ENCODE measurements at places on chromosomes 3 and 15.
A peak's percentile ranks its signal among the peaks of the same experiment; 100 is the strongest.

GRCh38 chr3:87101861-87102625 lies 111.1 kb upstream of the VGLL3 start:
- no peak for DNase-seq

- no peak for DNase-seq
Observed at GRCh38 chr3:171783086-171783485, 27.2 kb downstream of the PLD1 start.

- DNase-seq = no peak
Observed at GRCh38 chr3:112002096-112002971, 3.6 kb downstream of the TAGLN3 start.

GRCh38 chr3:25542492-25543039 lies 114.5 kb downstream of the RARB start:
- DNase-seq = no peak

GRCh38 chr3:143421556-143421955 lies 302.0 kb downstream of the CHST2 start:
- no peak for DNase-seq

GRCh38 chr3:8875836-8876235 lies 87.4 kb downstream of the RAD18 start:
- DNase-seq = no peak

GRCh38 chr15:62190675-62191074 lies 25.6 kb upstream of the C2CD4B start:
- DNase-seq = no peak

GRCh38 chr3:29637068-29637467 lies 356.2 kb downstream of the RBMS3 start:
- no peak for DNase-seq

- no peak for DNase-seq
Observed at GRCh38 chr3:64207289-64208080, 17.8 kb downstream of the PRICKLE2 start.

GRCh38 chr15:49610157-49610918 lies 10.3 kb downstream of the FAM227B start:
- DNase-seq = peak; percentile 19

DNA sequence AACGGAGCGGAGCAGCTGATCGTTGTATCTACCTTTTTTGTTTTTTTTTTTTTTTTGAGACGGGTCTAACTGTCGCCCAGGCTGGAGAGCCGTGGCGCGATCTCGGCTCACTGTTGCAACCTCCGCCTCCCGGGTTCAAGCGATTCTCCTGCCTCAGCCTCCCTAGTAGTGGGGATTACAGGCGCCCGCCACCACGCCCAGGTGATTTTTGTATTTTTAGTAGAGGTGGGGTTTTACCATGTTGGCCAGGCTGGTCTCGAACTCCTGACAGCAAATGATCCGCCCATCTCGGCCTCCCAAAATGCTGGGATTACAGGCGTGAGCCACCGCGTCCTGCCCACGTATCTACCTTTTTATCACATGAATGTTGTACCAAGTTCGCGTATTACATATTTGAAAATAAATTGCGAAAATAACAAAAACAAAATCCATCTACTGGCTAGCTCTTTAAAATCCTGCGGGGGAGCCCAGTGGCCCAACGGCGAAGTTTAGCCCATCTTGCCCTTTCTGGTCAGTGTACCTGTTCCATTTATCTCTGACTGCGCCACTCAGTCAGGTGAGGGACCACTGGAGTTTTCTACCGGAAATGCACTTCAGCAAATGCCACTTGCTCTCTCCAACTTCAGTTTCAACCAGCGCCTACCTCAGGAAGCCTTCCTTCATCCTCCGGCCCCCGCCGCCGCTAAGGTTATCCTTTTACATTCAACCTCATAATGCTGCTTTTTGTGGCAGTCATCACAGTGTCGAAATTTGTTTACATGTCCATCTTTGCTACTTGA lies 1.2 kb upstream of the EIF3J start:
- peak; percentile 57 for DNase-seq

GRCh38 chr15:99090938-99091337 lies 13.9 kb upstream of the SYNM start:
- peak; percentile 16 for DNase-seq

DNA sequence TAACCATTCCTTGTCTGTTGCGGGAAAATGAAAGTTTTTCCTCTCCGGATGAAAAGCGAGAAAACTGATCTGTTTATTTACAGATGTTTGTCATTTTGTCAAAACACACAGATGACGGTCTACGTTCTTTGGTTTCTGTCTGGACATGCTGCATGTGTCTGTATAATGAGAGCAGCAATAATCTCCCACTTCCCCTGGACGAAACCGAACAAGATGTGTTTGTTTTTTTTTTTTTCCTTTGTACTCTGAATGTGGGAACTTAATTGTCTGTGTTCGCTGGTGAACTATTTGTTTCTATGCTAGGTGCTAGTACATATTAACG lies 33.6 kb downstream of the PTPRG start:
- DNase-seq = no peak

GRCh38 chr15:92322566-92323355 lies 70.9 kb upstream of the ST8SIA2 start:
- no peak for DNase-seq

DNA sequence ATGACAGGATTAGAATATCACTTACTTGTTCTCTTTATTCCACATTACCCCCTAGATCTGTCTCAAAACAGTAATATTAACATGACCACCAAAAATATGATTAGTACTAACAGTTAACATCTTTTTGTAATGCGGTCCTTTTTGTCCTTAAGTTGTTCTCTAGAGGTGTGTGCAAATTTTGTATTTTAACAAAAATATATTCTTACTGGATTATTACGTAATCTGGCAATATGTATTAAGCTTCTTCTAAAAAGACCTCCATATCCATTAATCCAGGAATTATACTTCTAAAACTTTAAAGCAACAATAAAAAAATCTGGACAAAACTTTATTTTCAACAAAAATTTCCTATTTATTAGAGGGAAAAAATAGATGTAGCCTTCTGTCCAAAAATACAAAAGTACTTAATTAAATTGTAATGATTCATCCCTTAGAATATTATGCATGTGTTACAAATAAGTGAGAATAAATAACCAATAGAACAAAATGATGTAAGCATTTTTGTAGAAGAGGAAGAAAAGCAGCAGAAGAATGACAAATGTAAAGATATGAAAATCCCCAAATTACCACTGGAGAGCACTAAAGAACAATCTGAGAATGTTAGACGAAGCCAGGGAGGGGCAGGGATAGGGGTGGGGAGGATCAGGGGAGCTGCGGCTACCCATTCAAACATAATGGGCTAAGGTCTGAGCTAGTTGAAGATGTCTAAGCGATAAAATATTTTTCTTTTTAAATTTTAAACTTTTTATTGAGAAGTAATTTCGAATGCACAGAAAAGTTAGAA lies 945.6 kb downstream of the MCTP2 start:
- peak; percentile 11 for DNase-seq

DNA sequence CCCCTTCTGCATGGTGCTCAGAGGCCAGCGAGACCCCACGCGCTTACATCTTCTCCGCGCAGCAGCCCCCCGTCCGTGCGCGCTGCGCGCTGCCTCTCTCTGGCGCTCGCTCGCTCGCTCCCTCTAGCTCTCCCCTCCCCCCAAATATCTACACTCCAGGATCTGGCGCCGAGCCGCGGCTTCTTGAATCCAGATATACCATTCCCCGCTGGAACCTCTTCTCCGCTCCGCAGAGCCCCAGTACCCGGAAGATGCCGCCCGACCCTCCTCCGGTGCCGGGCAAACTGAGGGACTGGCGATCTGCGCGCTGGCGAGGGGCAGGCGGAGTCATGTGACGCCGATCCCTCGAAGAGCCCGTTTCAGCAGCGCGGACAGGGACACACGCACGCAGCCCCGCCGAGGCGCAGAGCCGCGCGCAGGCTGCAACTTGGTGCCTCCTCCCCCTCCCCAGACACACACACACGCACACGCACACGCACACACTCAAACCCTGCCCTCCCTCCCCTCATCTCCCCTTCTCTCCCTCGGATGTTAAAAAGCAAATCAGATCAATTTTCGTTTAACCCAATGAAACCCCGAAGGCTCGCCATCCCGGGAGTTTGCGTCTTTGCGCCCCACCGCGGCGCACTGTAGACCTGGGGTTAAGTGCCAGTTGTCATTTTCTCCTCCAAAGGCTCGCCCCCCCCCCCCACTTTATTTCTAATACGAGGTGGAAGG lies at the start of gene RASGRF1:
Gene RASGRF1, minus strand, starts transcription at position 294 of the 717 bp plus-strand sequence. Its CDS starts 282 bp downstream, at position 12.
- DNase-seq = peak; percentile 55

- peak; percentile 29 for DNase-seq
Observed at GRCh38 chr3:143975554-143976152, 4.0 kb downstream of the DIPK2A start.

DNA sequence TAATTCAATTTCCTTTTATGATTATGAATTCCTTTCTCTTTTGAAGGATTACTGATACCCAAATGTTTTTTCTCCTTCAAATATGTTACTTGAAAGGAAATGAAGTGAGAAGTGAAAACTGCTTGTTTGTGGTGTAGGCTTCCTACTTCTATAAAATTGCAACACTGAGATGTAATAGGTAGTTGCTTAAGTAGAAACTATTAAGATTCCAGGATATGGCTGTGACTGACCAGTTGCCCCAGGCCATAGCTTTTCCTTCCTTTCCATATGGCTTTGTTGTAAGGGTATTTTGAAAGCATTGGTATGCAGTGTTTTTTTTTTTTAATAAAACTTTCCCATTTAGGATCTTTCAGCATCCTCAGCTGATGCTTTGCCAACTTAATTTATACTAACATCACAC lies 28.5 kb downstream of the DNAJC13 start:
- peak; percentile 76 for DNase-seq

DNA sequence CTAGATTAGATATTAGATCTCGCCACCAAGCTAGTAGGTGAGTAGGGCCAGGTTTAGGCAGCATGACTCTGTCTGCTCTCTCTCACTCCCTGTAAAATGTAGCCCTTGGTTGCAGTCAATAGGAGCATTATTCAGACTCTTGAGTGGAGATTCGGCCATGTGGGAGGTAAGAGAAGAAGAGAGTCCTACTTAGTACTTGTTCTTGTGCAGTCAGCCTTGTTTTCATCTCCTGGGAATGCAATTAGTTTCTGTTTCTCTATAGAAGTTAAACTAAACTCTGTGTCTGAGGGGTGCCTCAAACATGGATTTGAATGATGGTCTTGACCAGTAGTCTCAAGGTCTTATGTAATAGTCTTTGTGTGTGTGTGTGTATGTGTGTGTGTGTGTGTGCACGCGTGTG lies 229.5 kb upstream of the DPH6 start:
- no peak for DNase-seq

DNA sequence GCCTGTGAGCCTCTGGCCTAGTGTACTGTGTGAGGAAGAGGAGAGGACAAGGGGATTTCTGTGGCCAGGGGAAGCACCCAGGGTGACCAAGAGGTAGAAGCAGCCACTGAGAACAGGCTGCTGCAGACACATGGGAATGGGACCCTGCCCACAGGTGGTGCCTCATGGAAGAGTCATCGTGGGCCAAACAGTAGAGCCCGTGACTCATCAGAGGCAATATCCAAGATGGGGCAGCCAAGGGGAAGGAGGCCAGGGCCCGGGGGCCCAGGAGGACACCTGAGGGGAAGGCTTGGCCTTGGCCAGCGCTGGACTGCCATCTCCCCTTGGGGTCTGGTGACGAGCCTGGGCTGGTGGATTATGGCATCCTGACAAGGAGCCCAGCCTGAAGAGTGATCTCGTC lies 275.0 kb upstream of the LYSMD4 start:
- DNase-seq = no peak

- peak; percentile 51 for DNase-seq
Observed at GRCh38 chr3:167091226-167091625, 288.9 kb downstream of the ZBBX start.

DNA sequence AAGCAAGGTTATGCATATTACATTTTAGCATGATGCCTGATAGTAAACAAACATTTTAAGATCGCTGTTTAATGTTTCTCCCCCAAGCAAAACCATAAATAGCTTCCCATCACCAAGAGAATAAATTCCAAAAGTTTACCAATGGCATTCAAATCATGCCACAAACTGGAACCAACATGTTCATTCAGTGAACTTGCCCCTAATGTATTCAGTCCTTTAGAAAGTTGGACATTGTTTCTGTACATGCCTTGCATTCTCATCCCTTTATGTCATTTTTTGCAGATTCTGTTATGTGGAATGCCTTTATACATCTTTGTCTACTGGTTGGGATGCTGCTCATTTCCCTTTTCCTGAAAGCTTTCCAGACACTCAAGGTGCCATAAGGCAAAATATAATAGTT lies 105.5 kb downstream of the PYDC2 start:
- DNase-seq = no peak

- DNase-seq = no peak
Observed at GRCh38 chr3:115293321-115293720, 146.2 kb upstream of the ZBTB20 start.

DNA sequence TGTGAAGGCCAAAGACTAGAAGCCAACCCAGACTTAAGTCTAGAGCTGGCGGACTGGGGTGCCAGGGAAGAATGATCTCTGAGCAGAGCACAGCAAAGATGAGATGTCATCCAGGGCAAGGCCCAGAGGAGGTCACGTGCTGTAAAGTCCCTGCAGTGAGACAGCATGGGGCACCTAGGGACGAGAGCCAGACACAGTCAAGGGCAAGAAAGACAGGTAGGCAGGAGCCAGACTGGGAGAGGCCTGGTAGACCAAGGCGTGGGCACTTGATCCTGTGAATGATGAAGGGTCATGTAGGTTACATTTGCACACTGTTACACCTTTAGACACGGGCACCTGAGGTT lies 379.7 kb upstream of the PROK2 start:
- DNase-seq = no peak

DNA sequence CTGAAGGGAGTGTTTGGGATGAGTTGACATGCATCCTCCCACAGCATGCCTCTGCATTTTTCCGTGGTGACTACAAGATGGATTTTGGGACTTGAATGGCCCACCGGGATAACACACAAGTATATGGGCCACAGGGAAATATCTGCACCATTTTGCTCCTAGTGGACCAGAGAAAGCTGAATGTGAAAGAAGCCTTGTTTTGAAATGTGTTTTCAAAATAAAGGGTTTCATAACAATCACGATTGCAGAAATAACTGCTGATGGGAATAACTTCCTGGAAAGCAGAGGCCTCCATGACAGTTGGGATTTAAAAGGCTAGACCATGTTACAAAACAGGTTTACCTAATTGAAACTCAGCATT lies 77.5 kb upstream of the PRR23C start:
- DNase-seq = no peak

DNA sequence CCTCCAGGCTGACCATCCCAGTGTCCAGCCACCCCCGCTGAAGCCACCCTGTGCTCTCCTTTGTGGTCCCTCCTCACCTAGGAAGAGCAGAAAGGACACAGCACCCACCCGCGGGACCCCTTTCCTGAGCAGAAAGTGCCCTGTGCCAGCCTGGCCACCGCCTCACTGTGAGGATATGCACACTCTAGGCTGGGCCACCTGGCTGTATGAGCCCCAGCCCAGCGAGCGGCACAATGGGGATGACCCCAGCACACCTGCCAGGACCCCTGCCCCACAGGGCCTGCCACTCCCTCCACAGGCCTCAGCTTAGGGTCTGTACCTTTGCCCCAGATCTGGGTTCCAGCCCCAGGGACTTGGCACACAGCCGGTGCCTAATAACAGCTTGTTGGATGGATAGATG lies 47.9 kb upstream of the FURIN start:
- no peak for DNase-seq

DNA sequence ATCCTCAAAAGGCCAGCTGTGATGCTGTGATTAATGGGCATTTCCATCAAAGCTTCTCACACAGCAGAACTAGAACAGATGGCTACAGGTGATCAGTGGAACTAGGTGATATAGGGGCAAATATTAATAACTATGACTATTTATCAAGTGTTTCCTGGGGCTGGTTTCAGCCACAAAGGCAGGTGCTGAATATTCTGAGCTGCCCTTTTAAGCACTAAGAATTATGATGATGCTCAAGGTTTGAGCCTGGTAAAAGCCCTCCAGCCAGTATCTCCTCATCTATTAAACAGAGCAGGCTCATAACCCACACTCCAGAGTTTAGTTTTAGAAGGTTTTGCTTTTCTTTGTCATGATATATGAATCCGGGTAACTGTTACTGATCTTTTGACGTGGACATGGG lies 129.5 kb upstream of the ACP3 start:
- DNase-seq = no peak

All from mesendoderm (in vitro differentiated cells).